ENCODE measurements at places on chromosomes 4 and X.

GRCh38 chrX:44903830-44904530 is 31.0 kb downstream of the KDM6A start:
- DNase-seq = no peak

- DNase-seq = no peak
These were observed 233.1 kb upstream of the RPS6KA3 start for GRCh38 chrX:20499763-20500162.

GRCh38 chr4:70752236-70752635 is 30.5 kb downstream of the RUFY3 start:
- no peak for DNase-seq

GRCh38 chr4:71568131-71568530 is 215.7 kb downstream of the GC start:
- DNase-seq = no peak

GRCh38 chr4:53695540-53696463 is 104.5 kb upstream of the LNX1 start:
- no peak for DNase-seq
